CD4-positive, alpha-beta T cell treated with Interleukin-12 subunit alpha and Interleukin-12 subunit beta, for 1 hour (primary cell): ENCODE measurements at places on chromosomes 6 and 20.

DNA sequence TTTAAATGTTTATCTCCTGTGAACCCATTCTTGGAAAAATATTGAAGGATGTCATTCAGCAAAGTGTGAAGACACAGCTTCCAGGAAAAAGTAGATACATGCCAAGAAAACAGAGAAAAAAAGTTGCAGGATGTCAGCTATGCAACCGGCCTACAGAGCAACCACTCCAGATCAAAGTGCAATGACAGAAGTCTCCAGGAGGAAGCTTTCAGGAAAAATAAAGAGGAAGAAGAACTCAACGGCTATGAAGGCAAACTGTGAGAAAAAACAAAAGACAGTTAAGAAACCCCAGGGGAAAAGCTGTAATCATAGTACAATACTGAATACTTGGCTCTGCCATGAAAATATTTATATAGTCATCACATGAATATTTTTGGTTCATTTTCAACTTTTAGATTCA is 30.6 kb downstream of the REPS1 start:
- DNase-seq = no peak

DNA sequence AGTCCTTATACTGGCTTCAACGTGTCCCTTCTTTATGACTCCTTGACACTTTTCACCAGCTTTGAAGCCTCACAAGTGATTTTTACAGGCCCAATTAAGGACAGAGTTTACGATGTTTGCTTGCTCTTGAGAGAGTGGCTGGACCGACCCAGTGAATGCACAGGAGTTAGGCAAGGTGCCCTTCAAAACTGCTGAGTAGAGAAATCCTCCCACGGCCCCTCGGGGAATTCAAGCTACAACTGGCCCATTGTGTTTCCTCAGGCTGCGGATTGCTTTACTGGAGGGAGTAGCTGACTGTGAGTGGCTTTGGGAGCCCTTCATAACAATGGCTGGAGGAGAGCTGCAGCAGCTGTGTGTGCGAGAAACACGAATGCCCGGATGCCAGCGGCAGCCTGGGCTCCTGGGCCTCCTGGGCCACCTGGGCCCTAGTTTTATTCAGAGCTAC is 50.0 kb downstream of the SGK1 start:
- DNase-seq = no peak

GRCh38 chr6:109772883-109773431 is 81.9 kb downstream of the FIG4 start:
- no peak for DNase-seq

DNA sequence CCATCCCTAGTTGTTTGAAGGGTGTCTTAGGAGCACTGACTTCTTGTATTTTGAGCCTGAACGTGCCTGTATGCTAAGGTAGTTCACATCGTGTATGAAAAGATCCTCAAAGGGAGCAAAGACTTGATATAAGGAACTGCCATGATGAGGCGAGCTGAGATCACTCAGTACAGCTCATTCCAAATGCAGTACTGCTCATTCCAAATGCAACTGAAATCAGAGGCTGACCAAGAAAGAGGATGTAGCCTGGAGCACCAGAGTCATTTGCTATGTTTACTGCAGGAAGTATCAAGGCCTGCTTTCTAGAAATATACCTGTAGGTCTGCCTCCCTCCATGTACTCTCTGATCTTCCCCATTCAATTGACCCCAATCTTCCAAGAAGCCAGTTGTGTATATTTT is 832.2 kb downstream of the EYS start:
- no peak for DNase-seq

GRCh38 chr6:126182650-126183311 is 157.1 kb upstream of the CENPW start:
- no peak for DNase-seq

DNA sequence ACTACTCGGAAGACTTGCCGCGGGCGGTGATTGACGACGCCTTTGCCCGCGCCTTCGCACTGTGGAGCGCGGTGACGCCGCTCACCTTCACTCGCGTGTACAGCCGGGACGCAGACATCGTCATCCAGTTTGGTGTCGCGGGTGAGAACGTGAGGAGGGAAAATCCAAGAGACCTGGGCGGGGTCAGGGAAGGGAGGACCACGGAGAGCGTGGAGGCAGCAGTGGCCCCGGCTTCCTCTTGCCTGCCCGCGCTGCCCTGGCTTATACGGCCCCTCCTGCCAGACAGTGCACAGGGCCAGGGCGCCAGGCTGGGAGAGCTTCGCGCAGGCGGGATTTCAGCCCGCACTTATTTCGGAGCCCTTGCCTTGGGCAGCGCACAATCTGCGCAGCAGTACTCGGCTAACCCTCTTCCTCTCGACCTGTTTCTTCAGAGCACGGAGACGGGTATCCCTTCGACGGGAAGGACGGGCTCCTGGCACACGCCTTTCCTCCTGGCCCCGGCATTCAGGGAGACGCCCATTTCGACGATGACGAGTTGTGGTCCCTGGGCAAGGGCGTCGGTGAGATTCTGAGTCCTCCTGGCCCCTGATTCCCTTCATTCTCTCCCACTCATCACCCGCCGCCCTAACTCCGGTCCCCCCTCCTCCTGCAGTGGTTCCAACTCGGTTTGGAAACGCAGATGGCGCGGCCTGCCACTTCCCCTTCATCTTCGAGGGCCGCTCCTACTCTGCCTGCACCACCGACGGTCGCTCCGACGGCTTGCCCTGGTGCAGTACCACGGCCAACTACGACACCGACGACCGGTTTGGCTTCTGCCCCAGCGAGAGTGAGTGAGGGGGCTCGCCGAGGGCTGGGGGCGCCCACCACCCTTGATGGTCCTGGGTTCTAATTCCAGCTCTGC is 2.0 kb downstream of the MMP9 start:
- peak; percentile 50 for DNase-seq
